Stimulated activated CD4-positive, alpha-beta T cell treated with anti-CD3 and anti-CD28 coated beads, Interleukin-2, amount 100 ng/mL, for 24 hours (primary cell): ENCODE measurements at places on chromosomes 2 and 18.

GRCh38 chr2:213722565-213722964, 438.3 kb downstream of the SPAG16 start:
- DNase-seq = no peak

- no peak for DNase-seq
Observed at GRCh38 chr2:158477202-158477601, 20.4 kb downstream of the PKP4 start.

DNA sequence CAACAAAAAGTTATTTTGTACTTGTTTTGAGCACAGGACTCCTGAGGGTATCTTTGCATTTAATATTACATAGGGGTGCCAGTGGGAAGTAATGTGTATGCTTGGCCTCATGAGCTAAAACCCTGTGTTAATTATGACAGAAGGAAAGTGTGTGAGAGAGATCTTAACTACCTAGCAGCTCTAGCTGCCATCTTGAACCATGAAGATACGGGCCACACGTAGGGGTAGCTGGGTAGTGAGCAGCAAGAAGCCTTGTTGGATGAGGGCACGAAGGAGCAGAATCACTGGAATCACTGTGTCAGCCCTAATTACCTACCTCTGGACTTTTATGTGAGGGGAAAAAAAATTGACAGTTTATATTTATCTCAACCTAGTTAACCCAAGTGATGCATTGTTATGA, 15.4 kb upstream of the CASP10 start:
- DNase-seq = no peak

- DNase-seq = no peak
Observed at GRCh38 chr2:140918426-140918825, 1212.4 kb downstream of the LRP1B start.

- no peak for DNase-seq
Observed at GRCh38 chr2:223619486-223620129, 17.4 kb upstream of the SCG2 start.

DNA sequence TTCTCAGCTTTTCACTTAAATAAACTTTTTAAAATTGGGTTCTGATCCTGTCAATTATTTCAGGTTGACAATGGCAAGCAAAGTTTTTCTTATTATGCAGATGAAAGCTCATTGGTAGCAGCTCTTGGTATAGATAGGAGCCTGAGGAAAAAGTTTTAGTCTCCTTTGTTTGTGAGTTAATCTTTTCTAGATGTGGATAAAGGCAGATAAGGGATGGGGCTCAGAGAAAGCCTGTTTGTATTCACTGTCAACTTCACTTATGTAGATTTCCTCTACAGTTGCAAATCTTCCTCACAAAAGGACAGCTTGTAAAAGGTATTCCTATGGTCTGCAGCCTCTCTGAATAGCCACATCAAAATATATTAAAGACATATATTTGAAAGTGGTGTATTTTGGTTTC, 224.5 kb upstream of the SPOPL start:
- DNase-seq = no peak
